Activated CD4-positive, alpha-beta T cell treated with anti-CD3 and anti-CD28 coated beads, Interleukin-2, amount 50 U/mL, for 48 hours (primary cell): ENCODE measurements at places on chromosomes 1 and 21.

- DNase-seq: no peak
Measured at GRCh38 chr1:19564366-19564765, 79.0 kb upstream of the CAPZB start.

- DNase-seq: no peak
Measured at GRCh38 chr1:168243198-168243597, 17.4 kb downstream of the SFT2D2 start.

- DNase-seq: no peak
Measured at GRCh38 chr1:210264496-210265380, 32.1 kb downstream of the SERTAD4 start.

GRCh38 chr1:185603158-185603557, 131.0 kb upstream of the HMCN1 start:
- DNase-seq: no peak

DNA sequence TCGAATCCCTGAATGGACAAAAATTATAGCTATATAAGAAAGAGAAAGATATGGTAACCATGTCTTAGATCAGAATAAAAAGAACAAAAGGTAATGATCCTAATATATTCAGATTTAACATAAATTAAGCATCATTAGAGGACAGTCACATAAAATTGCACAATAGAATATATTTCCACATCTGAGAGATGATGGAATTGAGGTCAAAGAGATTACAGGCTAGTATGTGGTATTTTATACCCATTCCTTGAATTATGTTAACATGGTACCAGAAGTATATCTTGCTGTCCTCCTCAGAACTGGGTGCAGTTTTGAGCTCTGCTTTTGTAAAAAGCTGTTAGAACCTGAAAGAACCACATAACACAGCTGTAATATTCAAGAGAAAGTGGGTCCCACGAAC, 245.6 kb upstream of the HOOK1 start:
- no peak for DNase-seq

GRCh38 chr1:67110352-67110751, 24.4 kb downstream of the C1orf141 start:
- no peak for DNase-seq

- no peak for DNase-seq
Measured at GRCh38 chr1:202627841-202628565, 82.3 kb downstream of the SYT2 start.

DNA sequence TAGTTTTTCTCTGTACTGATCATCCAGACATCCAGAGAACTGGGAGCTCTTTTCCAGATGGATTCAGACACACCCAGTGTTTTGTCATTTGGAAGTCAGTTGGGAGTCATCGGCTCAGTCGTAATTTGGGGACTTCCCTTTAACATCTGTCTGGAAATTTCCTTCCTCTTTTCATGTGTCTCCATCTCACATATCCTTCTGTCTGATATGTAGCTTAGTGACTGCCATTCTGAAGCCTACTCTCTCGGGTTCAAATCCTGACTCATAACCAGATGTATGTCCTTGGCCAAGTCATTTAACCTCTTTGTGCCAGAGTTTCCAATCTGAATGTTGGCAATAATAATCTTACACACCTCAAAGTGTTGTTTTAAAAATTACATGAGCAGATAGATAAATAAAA, 3.0 kb downstream of the MORC3 start:
- no peak for DNase-seq
